ENCODE measurements at places on chromosomes 3 and 15.

- DNase-seq, result no peak
These were observed 693 bp downstream of the CD200 start for GRCh38 chr3:112333381-112334317.

DNA sequence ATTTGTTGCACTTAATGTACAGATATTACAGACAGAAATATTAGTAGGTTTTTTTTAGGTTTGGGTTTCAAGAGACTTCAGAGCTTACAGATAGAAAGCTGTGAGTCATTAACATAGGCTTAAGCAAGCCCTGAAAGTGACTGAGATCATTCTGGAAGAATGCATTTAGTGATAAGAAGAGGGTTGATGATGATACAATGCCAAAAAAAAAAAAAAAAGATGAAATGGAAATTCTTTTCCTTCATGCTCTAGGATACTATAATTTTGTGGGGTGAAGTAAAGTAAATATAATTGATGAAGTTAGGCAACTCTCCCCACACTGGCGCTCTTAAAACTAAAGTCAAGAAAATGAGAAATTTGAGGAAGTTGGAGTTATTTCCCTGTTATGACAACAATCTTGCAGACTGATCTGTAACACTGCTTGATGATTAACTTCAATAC lies 169.4 kb upstream of the ZNF385D start:
- no peak for DNase-seq

- no peak for DNase-seq
These were observed 125.2 kb upstream of the CCNL1 start for GRCh38 chr3:157285141-157285540.

DNA sequence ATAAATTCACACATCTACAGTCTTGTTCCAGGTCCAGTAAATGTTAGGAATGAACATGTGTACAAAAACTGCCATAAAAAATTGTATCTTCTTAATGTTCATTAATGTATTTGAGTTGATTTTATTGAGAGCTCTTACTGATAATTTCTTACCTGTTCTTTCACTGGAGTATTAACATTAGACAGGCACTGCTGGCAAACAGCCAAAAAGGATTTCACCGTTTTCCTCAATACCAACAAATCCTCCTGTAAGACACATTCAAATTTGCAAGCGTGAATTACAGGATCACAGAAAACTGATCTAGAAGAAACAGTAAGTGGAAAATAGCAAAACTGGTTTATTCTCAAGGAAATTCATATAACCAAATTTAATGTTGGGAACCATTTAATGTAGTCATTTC lies 127.4 kb downstream of the PCCB start:
- DNase-seq, result no peak

GRCh38 chr3:193963808-193964516 lies 172.0 kb upstream of the HES1 start:
- DNase-seq, result no peak

DNA sequence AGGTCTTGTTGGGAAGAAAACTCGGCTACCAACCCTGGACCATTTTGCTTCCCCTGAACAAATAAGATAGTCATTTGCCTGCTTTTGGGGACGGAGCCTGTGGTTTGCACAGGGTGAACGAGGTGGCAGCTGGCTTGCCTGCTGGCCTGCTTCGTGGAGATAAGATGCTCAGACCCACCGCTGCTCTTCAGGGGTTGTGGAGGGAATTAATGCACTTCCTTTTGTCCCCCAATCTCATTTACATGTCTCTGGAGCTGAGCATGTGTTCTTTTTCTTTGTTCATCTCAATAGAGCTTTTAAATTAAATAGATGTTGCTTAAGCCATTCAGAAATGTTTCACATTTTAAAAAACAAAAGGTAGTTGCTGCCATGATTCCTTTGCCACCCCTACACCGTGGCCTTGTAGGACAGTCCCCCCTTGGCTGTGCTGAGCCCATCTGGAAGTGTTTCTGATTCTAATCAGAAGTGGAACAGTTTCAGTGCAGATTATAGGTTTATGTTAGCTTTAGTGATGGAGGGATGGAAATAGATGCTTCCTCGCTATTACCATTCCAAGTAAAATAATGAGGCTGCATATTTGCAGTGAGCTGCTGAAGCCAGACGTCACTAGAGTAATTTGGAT lies 25.6 kb downstream of the APBA2 start:
- DNase-seq, result no peak

GRCh38 chr3:52454250-52454937 lies 553 bp upstream of the TNNC1 start:
- no peak for DNase-seq

DNA sequence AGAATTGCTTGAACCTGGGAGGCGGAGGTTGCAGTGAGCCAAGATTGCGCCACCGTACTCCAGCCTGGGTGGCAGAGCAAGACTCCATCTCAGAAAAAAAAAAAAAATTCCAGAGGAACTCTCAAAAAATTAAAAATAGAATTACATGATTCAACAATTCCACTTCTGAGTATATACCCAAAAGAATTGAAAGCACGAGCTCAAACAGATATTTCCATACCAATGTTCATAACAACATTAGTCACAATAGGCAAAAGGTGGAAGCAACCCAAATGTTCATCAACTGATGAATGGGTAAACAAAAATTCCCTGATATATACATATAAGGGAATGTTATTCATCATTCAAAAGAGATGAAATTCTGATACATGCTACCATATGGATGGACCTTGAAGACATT lies 16.9 kb upstream of the MORF4L1 start:
- no peak for DNase-seq

DNA sequence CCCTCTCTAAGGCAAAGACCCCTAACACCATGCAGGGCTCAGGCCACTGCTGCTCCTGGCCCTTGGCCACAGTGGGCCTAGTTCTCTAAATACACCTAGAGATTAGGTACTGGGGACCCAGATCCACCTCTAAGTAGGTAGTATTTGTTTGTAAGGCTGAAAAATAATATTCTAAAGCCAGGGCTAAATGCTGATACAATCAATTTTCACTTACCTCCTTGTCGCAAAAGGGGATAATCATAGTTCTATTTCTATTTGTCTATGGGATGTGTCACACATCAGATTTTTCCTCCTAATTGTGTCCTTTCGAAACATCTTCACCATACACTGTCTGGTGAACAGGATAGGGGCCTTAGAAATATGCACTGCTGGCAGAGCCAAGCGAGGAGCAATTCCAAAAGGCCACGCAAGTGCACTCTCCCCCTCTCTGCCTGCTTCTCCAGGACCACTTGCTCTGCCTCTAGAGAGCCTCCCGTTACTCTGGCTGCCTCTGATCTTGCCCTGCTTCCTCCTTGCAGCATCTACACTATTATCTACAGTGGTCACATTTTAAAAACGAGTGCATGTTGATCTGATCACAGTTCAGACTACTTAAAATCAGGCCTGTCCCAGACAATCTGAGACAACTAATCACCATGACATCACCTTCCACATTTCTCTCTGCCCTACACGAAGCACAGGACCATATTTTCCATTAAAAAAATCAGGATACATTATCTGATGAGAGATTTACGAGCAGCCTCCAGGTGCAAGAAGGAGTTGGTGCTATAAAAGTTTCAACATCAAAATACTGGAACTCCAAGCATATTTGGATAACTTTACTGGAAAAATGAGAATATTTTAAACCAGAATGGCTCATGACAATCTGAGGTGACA lies 115.4 kb downstream of the MYLK start:
- no peak for DNase-seq

DNA sequence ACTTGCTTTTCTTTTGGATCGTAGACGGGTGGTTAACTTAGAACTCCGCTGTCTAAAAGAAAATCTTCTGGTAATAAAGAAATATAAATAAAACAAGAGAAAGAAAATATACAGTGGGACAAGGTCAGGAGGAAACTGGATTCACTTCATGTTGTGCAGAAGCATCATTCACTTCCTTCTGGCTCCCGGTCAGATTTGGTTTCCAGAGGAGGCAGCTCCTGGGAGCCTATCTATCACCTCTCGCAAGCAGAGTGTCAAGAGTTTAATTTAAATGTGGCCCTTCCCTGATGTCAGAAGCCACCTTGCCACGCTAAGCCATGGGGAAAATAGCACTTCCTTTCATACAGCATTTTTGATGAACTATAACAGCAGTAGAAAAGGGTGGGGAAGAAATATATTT lies 139.1 kb downstream of the NSMCE3 start:
- no peak for DNase-seq

GRCh38 chr3:36956155-36956554 lies 11.3 kb upstream of the TRANK1 start:
- no peak for DNase-seq

GRCh38 chr3:16012086-16012485 lies 162.4 kb upstream of the GALNT15 start:
- DNase-seq, result no peak

DNA sequence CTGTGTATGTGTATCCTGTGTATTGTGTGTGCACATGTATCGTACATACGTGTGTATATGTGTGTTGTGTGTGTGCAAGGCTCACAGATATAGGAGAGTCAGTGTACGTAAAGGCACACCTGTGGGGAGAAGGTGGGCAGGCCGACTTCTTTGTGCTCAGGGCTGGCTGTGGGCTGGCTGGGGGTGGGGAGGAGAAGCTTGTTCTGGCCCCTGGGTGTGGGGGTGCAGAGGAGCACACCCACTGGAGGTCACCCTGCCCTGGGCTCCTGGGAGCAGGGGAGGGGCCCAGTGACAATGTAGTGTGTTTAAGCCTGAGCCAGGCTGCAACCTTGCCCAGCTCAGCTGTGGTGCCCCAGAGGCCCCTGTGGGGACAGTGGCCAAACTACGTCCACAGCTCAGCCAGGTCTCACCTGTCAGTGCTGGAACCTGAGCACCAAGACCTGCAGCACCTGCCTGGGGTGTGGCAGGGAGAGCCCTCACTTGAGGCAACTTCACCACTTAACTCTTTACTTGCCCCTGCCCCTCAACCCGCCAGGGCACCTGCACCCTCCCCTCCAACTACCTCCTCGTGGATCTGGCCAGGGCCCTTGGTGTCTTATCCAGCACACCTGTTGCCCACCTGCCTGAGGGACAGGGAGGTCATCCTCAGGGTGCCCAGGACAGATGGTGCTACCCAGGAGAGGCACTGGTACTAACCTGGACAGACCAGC lies 2.6 kb upstream of the HHATL start:
- no peak for DNase-seq

DNA sequence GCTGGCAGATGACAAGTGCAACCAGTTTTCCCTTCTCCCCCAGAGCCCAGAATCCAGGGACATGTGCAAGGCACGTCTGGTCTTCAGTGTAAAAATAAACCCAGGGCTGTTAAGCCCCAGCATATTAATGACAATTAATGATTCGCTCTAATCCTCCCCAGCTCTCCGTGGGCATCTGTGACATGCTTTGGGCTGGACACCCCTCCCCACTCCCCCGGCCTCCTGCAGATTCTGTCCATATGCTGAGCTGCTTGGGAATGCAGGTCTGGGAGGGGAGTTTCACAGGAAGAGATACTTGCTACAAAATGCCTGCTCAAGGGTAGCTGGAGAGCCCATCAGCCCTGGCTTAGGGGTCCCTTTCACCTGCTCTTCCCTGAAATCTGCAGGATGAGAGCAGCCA lies 43.0 kb upstream of the NTRK3 start:
- no peak for DNase-seq

- no peak for DNase-seq
These were observed 100.6 kb downstream of the SUCNR1 start for GRCh38 chr3:151974067-151974466.
